ENCODE measurements at places on chromosomes 4 and X.
A peak's percentile ranks its signal among the peaks of the same experiment; 100 is the strongest.

DNA sequence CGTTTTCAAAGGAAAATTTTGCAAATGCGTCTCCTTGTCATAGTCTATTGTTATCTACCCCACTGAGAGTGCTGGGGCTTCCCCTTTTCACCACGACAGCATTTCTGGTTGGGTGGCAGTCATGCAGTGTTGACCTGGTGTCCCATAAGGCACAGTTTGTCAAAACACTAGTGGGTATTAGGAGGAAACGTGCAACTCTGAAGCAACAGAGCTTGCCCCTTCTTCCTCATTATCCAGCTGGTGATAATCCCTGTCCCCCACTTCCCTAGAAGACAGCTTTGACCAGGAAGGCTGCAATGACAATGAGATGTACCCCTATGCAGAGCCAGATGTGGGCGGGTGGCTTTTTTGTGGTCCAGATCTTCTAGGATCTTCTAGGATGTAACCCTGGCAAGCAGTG, 1.8 kb downstream of the TBC1D1 start:
- DNase-seq: peak; percentile 40

DNA sequence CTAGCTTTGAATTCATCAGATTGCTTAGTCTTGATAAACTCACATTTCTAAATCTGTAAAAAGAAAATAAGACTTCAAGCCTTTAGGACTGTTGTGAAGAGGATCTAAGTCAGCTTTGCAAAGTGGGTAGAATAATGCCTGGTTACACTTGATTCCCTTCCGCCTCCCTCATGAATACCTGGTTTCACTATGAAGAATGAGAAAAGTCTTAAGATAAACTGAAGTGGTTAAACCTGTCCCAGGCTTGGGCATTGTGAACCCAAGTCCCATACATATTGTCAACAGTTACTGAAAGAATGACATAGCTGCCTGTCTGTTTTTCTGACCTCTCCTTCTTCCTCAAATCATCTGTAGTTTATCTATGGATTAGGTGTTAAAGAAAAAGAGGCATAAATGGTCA, 16.7 kb upstream of the GBA3 start:
- no peak for DNase-seq

DNA sequence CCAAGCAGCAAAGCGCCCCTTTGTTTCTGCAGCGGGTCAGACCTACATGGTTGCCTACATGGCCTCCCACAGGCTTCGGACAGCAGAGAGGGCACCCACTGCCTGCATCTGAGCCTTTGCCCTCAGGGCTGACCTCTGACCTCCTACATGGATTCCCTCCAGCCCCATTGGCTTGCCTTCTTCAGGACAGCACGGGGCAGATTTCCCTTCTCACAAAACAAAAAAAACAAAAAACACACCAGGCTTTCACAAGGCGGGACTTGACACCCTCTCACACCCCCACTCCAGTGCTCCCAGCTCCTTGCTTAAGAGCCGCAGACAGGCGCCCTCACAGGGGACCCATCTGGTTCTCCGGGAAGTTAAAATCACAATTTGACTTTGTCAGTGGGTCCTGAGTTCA, 32.9 kb downstream of the ZFYVE28 start:
- no peak for DNase-seq

DNA sequence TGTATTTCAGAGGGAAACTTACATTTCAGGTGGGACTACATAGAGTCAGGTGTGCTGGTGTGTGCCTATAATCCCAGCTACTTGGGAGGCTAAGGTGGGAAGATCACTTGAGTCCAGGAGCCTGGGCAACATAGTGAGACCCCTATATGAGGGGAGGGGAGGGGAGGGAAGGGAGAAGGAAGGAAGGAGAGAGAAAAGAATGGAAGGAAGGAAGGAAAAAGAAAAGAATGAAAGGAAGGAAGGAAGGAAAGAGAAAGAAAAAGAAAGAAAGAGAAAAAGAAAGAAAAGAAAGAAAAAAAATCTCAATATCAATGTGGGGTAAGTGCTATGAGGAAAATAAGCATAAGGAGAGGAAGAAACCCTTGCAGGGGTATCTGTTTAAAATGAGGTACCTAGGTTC, 43.6 kb upstream of the RAB33B start:
- no peak for DNase-seq

- DNase-seq: no peak
These were observed 59.7 kb downstream of the SMAD1 start for GRCh38 chr4:145541346-145541745.

GRCh38 chr4:78661086-78661690, 109.6 kb downstream of the ANXA3 start:
- no peak for DNase-seq

DNA sequence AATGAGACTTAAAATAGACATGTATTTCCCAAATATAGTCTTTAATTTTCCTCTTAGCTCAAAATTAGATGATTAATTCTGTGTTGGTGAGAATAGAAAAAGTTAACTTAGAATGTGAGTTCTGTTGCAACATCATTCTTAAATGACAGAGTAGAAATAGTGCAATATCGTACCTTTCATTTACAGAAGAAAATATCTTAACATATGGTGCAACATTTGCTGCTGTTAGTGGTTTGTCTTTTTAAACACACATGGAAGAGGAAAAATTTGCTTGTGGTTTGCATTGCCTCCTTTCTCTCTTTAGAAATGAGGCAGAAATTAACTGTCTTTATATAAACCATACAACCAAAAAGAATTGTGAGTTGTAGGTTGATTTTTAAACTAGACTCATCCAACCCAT, 39.3 kb upstream of the FHDC1 start:
- DNase-seq: no peak

DNA sequence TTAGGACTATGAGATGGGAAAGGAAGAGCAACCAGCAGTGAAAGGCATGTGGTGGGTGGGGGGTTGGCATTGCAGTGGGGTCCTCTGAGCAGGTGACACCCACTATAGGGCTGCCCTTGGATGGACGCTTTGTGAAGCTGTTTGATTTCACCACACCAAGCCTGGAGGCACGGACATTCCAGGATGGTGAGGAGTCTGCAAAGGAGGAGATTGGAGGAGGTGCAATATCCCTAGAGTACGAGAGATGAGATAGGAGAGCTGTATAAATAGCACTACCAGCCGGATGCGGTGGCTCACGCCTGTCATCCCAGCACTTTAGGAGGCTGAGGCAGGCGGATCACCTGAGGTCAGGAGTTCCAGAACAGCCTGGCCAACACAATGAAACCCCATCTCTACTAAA, 42.3 kb downstream of the SHOX start:
- no peak for DNase-seq

- DNase-seq: no peak
These were observed 37.8 kb downstream of the RNF175 start for GRCh38 chr4:153722036-153722435.

GRCh38 chrX:153539171-153539978, 21.9 kb downstream of the ATP2B3 start:
- DNase-seq: peak; percentile 56

DNA sequence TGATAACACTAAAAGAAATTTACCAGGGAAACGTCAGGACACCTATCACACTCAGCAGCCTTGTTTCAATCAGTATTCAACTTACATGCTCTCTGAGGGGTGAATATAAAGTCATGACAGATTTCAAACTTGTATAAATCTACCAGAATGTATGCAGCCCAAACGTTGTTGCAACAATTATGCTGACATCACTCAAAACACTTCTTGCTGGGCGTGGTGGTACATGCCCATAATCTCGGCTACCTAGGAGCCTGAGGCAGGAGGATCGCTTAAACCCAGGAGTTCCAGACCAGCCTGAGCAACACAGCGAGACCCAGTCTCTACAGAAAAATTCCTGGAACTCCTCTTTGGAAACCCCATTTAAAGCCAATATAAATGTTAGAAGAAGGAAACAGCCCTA, 266.6 kb upstream of the GPC4 start:
- no peak for DNase-seq

GRCh38 chrX:18441780-18442367, 16.5 kb downstream of the CDKL5 start:
- no peak for DNase-seq

Data from activated CD4-positive, alpha-beta T cell treated with anti-CD3 and anti-CD28 coated beads, Interleukin-2, amount 50 U/mL, for 1 hour (primary cell).